ENCODE measurements at places on chromosomes 2 and 18. TPM values are rescaled to one million over a fixed set of nuclear protein-coding genes. Genes with fewer than 3 reads are reported as not detected.
A peak's percentile ranks its signal among the peaks of the same experiment; 100 is the strongest.

- H3K27ac ChIP-seq: no peak overlapping the region
- no peaks in the 10 kb centered on the region for H3K27me3 ChIP-seq
- no peak overlapping the region for H3K4me3 ChIP-seq
- no peaks in the 10 kb centered on the region for H3K36me3 ChIP-seq
- no peaks in the 10 kb centered on the region for H3K4me1 ChIP-seq
- DNase-seq: no peak
These were observed 77.3 kb downstream of the GAREM1 start for GRCh38 chr18:32393407-32393806.

- H3K4me1 ChIP-seq: no peaks in the 10 kb centered on the region
- H3K27ac ChIP-seq: no peak overlapping the region
- no peaks in the 10 kb centered on the region for H3K36me3 ChIP-seq
- no peaks in the 10 kb centered on the region for H3K27me3 ChIP-seq
These were observed 1100.8 kb downstream of the CNTNAP5 start for GRCh38 chr2:125125902-125126301.

DNA sequence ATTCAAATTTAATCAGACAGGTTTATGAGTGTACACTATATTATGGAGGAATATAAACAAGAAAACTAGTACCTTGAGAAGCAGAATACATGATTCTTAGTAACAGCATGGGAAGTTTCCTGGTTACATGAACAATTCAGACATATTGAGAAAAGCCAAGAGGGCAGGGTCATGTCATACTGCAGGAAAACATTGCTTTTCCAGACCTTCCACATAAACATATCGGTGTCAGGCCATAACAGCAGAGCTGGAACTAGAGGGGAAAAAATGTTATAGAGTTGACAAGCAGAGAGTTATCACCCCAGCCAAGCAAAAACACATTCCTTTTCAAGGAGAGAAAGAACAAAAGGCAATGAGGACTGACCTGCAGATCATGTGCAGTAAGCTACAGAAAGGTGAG is 74.7 kb upstream of the ZNF236 start:
- H3K4me3 ChIP-seq: no peak overlapping the region
- H3K27ac ChIP-seq: no peak overlapping the region
- H3K4me1 ChIP-seq: no peaks in the 10 kb centered on the region

ARHGAP15 gene
- total RNA-seq: not detected

FEV gene
- not detected for total RNA-seq

TCF7L1 gene
- 30.8 TPM for total RNA-seq

- no peak overlapping the region for H3K4me3 ChIP-seq
- H3K27ac ChIP-seq: no peak overlapping the region
- H3K27me3 ChIP-seq: no peaks in the 10 kb centered on the region
- H3K36me3 ChIP-seq: no peaks in the 10 kb centered on the region
- no peak for DNase-seq
These were observed 340.3 kb downstream of the PLCL1 start for GRCh38 chr2:198144660-198145059.

DNA sequence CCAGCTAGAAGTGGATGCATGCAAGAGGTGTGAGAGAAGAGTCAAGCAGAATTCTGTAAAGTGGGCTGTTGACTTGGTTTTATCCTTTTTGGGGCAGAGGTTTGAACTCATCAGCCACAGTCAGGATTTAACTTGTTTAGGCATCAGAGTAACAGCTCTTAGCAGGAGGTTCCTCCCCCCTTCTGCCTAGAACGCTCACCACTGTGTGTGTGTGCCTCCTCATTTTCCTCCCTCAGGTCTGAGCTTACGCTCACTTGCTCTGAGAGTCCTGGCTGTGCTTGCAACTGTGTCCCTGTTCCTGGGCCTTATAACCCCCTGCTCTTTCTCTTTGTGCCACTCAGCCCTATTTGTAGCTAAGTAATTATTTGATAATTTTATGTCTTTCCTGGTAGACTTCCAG is 167.9 kb downstream of the TMEM182 start:
- H3K27ac ChIP-seq: no peak overlapping the region
- H3K4me3 ChIP-seq: no peak overlapping the region
- H3K4me1 ChIP-seq: peaks cover 4% of the 10 kb centered on the region
- H3K27me3 ChIP-seq: no peaks in the 10 kb centered on the region
- no peaks in the 10 kb centered on the region for H3K36me3 ChIP-seq

GALNT5 gene
- 2.2 TPM for total RNA-seq

DNA sequence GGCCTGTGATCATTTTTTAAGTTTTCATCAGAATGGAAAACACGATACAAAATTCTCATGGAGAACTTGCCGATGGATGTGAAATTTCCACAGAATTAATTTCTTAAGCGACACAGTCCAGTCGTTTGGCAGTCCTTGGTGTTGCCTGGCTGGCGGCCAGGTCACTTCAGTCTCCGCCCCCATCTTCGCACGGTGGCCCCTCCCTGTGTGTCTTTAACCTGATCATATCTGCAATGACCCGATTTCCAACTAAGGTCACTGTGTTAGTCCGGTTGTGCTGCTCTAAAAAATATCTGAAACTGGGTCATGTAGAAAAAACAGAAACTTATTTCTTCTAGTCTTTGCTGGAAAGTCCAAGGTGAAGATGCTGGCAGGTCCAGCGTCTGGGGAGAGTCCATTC is 44.5 kb upstream of the COPS8 start:
- H3K27me3 ChIP-seq: no peaks in the 10 kb centered on the region
- no peak for DNase-seq
- H3K27ac ChIP-seq: no peak overlapping the region
- H3K4me3 ChIP-seq: no peak overlapping the region

DNA sequence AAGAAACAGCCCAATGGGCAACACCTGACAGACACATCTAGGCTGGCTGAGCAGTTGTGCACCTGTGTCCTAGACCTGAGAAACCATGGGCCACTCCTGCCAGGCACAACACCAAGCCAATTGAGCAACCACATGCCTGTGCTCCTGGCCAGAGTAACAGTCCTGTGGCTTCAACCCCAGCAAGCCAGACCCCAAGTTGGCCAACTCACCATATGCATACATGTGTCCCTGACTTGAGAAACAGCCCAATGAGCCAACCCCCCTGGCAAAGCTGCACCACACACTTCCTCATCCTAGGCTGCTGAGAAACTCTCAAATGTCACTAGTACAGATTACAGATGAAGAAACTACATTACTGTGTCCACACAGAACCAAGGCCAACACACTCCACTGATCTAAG is 36.6 kb downstream of the USP34 start:
- DNase-seq: no peak
- no peak overlapping the region for H3K4me3 ChIP-seq
- H3K4me1 ChIP-seq: no peaks in the 10 kb centered on the region
- no peaks in the 10 kb centered on the region for H3K36me3 ChIP-seq
- H3K27ac ChIP-seq: no peak overlapping the region

- peak; percentile 14 for DNase-seq
- no peak overlapping the region for H3K27ac ChIP-seq
- peaks cover 33% of the 10 kb centered on the region for H3K4me1 ChIP-seq
- H3K36me3 ChIP-seq: no peaks in the 10 kb centered on the region
- H3K4me3 ChIP-seq: peak overlapping the region; percentile 4
These were observed 3.6 kb downstream of the STARD7 start for GRCh38 chr2:96204836-96205624.

- no peaks in the 10 kb centered on the region for H3K36me3 ChIP-seq
- H3K4me3 ChIP-seq: no peak overlapping the region
- no peaks in the 10 kb centered on the region for H3K27me3 ChIP-seq
- H3K4me1 ChIP-seq: no peaks in the 10 kb centered on the region
These were observed 31.8 kb upstream of the DLX1 start for GRCh38 chr2:172053486-172053885.

EFR3B gene
- 13.3 TPM for total RNA-seq

GRCh38 chr2:20135631-20136050 is 84.2 kb upstream of the LAPTM4A start:
- DNase-seq: peak; percentile 20
- H3K27ac ChIP-seq: no peak overlapping the region
- H3K36me3 ChIP-seq: no peaks in the 10 kb centered on the region
- H3K4me1 ChIP-seq: peaks cover 17% of the 10 kb centered on the region
- peaks cover 2% of the 10 kb centered on the region for H3K27me3 ChIP-seq
- H3K4me3 ChIP-seq: no peak overlapping the region

MAPK4 gene
- not detected for total RNA-seq

GRCh38 chr18:60982329-60982695 is 350.9 kb upstream of the CDH20 start:
- H3K27ac ChIP-seq: no peak overlapping the region
- no peaks in the 10 kb centered on the region for H3K36me3 ChIP-seq
- H3K4me3 ChIP-seq: no peak overlapping the region
- no peaks in the 10 kb centered on the region for H3K27me3 ChIP-seq

Data from astrocyte (in vitro differentiated cells and primary cell).